Fibroblast of lung (primary cell): ENCODE measurements at places on chromosomes 5 and 9. TPM values are rescaled to one million over a fixed set of nuclear protein-coding genes. Genes with fewer than 3 reads are reported as not detected.

NMUR2 gene
- not detected in 2 replicates for total RNA-seq

PCDHA12 gene
- total RNA-seq: 0.26 and 0.50 TPM in 2 replicates

GRCh38 chr9:15246708-15247107 is 60.3 kb downstream of the TTC39B start:
- no peak for DNase-seq

GRCh38 chr5:74763504-74763903 is 3.4 kb downstream of the GFM2 start:
- no peak for DNase-seq

GRCh38 chr5:170470808-170471404 is 32.9 kb upstream of the KCNIP1 start:
- no peak for DNase-seq

DNA sequence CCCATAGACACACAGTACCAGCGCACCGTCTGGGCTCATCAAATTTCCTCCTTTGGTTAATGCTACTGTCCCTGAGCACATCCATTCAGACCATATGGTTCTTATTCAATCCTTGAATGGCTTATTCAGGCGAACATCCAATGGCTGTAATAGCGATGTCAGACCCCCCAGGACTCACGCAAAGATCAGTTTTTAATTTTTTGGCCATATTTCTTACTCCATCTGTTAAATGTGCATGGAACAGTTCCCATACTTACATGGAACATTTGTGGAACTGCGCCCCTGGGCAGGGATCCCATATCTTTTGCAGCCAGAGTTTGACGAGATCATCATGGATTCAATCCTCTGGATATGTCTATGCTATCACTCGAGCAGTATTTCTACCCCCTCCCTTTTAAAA is 213.2 kb downstream of the ADAMTS6 start:
- DNase-seq: peak; percentile 33

DNA sequence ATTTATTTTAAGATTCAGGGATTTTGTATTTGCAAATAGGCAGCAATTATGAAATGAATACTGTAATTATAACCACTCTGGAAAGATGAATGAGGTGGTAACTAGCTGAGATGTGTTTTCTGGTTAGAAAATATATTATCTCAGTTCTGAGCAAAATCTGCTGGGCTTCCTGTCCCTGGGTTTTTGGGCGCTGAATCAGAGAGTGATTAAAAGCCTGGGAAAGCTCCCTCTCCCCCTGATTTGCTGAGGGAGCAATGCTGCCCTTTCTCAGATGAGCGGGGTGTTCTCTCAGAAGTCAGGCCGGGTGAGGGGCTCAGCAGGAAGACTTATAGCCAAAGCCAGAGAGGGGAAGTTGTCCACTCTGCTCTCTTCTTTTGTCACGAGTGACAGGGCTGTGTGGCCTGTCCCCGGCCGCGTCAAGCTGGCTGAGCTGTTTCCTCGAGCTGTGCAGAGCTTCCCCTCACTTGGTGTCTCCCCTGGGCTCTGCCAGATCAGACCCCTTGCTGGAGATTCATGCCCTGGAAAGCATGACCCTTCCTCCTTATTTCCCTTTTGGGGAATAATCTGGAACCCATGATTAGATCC is 39.8 kb upstream of the PITX1 start:
- DNase-seq: peak; percentile 54

GRCh38 chr9:92563116-92564100 is 27.6 kb upstream of the ECM2 start:
- peak; percentile 11 for DNase-seq
